ENCODE measurements at places on chromosomes 3 and 15.
A peak's percentile ranks its signal among the peaks of the same experiment; 100 is the strongest.

- no peak for DNase-seq
These were observed 282.7 kb upstream of the MANF start for GRCh38 chr3:51102396-51102795.

- DNase-seq = peak; percentile 66
These were observed 242.5 kb downstream of the FAM43A start for GRCh38 chr3:194928227-194928626.

DNA sequence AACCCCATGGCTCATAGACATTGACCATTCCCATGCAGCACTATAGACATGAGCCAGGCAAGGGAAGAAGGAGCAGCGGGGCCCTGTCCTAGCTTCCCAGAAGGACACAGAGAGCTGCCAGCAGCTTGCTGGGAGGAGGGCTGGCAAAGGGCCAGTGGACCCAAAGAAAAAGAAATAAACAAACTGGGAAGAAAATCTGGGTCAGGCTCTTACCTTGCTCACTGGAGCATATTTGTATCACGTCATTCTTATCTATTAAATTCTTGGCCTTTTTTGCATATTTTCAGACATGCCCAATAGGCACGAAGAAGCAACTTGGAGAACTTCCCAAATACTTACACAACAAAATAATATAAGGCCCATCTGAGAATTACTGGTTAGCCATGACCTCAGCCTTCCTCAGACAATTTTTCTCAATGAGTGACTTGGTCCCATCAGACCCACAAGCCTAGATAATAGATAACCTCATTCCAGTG, 28.4 kb downstream of the RASGRP1 start:
- peak; percentile 99 for DNase-seq

DNA sequence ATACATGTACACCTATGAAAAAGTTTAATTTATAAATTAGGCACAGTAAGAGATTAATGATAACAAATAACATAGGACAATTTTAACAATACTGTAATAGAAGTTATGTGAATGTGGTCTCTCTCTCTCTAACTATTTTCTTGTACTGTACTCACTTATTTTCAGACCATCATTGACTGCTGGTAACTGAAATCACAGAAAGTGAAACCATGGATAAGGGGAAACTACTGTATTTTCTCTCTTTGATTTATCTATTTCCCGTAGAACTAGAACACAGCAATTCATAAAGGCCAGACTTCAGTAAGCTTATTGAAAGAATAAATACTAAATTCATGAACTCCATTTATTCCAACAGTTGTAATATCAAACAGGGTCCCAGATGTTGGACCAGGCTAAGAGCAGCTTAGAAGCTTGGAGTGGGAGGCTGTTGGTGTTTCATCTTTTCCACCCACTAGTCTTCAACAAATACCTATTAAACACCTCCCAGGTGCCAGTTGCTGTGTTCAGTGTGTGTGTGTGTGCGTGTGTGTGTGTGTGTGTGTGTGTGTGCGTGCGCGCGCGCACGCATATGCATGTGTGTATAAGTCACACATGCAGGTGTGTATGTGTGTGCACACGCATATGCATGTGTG, 235.4 kb downstream of the FOXP1 start:
- no peak for DNase-seq

DNA sequence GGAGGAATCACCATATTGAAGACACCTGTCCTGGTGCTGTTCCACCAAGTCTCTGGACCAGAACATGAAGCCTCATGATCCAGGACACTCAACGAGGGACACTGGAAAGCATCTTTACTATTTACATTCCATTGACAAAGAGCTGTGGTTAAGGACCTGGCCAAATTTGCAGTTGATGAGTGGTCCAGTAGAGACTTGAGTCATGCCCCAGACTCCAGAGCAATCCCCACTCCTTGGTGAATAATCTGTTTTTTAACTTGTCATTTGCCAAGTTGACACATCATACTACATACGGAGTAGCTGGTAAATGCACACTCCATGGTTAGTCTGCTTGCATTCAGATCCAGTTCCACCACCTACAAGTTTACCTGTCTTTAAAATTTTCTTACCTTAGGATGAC, 1.2 kb upstream of the COL6A6 start:
- DNase-seq = peak; percentile 22

DNA sequence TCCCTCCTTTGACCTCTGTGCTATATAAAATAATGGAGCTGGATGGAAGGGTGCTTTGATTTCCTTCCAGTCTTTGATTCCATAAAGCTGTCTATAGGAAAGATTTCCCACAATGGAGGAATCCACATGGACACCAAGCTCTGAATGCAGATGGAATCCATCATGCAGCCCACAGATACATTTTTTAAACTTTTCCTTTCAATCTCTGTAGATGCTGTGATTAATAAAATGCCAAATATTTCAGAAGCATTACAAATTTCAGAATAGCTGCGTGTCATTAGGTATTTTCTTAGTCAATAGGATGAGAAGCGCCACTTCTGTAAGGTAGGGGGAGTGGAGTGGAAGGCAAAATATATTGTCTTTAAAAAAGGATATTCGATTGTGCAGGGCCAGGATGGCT, 489.0 kb downstream of the NTRK3 start:
- peak; percentile 54 for DNase-seq
